Hematopoietic multipotent progenitor cell treated with erythropoietin and hydrocortisone succinate and interleukin-3 and kit ligand, for 4 days (in vitro differentiated cells): ENCODE measurements at places on chromosomes 1 and 21.
A peak's percentile ranks its signal among the peaks of the same experiment; 100 is the strongest.

- DNase-seq: peak; percentile 43
Observed at GRCh38 chr1:230277201-230278025, 148.7 kb downstream of the PGBD5 start.

DNA sequence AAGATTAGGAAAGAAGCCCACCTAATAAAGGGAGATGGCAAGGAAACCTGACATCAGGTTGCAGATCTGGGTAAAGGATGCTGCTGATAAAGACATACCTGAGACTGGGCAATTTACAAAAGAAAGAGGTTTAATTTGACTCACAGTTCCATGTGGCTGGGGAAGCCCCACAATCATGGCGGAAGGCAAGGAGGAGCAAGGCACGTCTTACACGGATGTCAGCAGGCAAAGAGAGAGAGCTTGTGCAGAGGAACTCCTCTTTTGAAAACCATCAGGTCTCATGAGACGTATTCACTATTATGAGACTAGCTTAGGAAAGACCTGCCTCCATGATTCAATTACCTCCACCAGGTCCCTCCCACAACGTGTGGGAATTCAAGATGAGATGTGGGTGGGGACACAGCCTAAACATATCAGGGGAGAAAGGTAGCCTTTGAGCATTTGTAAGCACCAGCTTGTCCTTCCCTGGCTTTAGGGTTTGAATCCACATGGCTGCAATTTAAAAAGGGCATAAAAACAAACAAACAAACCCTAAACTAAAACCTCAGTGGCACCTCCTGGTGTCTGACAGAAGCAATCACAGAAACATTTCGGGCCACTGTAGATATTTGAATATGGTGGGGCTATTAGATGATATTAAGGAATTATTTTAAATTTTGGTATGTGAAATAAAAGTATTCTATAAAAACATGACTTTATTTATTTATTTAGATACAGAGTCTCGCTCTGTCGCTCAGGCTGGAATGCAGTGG, 33.1 kb downstream of the SLC2A7 start:
- peak; percentile 11 for DNase-seq

- DNase-seq: no peak
Observed at GRCh38 chr1:185038813-185039376, 6.5 kb upstream of the RNF2 start.

DNA sequence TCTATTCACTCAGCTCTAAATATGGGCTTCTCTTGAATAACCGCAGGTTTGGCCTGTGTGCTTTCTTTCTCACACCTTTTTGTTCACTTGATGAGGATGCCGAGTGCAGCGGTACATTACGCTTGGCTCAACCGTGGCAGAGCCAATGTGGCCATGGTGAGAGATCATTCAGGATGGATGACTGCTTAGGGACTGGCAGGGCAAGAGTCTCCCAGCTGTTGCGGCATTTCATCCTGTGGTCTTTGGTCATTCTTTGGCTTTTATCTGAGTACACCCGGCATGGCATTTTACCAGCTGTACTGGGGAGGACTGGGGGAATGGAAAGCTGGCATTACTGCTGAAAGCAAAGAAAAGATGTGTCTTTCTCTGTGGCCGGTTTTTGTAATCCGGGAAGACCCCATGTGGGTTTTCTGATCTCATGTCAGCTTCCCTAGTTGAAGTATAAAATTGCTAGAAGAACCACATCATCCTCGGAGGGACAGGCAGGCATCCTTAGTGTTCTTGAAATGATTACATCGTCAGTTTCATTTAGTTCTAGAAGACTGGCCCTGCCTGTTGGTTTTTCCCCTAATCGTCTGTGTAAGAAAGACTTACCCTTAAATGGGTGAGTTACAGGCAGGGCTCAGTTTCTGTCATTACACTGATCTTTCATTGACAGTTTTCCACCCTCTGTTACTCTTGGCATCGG, 15.1 kb downstream of the PCP4 start:
- no peak for DNase-seq

DNA sequence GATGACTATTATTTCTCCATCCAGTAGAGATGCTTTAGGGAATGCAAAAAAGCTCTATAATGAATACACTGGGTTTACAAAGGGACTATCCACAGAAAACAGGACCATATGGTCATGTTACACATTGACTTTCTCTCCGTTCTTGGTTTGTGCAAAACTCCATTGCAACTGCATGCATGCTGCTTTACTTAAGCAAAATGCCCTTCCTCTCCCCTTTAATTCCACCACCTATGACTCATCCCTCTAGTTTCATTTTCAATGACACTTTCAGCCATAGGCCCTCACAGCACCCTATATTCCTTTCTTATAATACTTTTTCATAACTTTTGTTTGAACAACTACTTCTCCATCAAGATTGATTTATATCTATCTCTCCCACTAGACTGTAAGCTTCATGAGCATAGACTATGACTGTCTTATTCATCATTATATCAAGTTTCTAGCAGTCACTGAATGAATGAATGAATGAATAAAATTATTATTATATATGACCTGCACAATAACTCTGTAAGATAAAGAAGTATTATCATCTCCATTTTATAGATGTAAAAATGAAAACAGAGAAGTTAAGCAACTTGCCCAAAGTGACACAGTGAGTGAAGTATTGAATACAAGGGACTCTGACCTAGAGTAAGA, 248.9 kb downstream of the PLPP3 start:
- no peak for DNase-seq

DNA sequence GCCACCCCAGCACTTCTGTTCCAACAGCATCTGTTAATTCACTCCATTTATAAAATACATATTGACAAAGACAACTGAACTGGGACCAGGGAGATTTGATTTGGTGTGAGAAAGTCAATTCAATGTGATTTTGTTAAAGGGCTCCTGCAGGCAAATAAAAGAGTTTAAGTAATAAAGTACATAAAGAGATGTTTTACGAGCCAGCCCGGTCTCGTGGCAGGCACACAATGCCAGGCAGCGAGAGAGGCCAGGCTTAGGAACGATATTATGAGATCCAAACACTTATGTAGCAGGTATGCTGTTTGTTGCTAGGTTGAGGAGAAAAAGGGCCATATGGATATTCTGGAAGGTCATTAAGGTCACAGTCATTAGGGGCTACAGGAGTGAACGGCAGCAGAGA, 227.1 kb downstream of the KCTD3 start:
- no peak for DNase-seq

- DNase-seq: no peak
Observed at GRCh38 chr21:18917622-18918021, 514.0 kb upstream of the TMPRSS15 start.

DNA sequence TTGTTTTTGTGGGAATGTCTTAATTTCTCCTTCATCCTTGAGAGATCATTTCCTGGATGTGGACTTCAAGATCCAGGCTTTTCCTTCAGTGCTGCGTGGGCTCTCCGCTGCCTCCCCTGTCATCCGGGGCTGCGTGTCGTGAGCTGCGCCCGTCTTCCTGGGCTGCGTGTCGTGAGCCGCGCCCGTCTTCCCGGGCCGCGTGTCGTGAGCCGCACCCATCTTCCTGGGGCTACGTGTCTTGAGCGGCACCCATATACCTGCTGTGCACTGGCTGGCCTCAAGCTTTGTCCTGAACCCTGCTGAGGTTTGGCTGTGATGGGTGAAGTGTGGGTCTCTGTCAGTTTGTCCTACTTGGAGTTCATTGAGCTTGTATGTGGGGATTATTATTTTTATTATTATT, 55.1 kb downstream of the PCNT start:
- DNase-seq: no peak
